Common myeloid progenitor, CD34-positive (primary cell): ENCODE measurements at places on chromosomes 12 and 14.

- peak overlapping the region; percentile 100 for H3K4me3 ChIP-seq
- H3K27ac ChIP-seq = no peak overlapping the region
- peaks cover 16% of the 10 kb centered on the region for H3K36me3 ChIP-seq
- H3K4me1 ChIP-seq = peaks cover 7% of the 10 kb centered on the region
- H3K27me3 ChIP-seq = peaks cover 5% of the 10 kb centered on the region
These were observed 2.4 kb downstream of the FOS start for GRCh38 chr14:75280831-75281653.

DNA sequence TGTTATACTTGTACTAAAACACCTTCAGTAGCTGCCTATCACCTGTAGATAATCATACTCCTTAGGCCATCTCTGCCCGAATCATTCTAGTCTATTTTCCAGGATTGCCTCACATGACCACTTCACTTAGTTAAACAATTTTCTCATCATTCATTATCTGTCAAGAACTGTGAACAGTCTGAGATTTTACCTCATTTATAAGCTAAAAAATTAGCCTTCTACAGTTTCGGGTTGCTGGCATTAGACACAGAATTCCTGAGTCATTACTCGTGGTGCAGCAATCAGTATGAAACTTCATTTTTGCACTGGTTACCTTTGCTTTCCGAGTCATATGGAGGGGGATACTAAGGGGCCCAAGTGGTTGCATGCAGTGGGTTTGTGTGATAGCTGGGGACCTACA lies 57.6 kb upstream of the OTOGL start:
- H3K4me1 ChIP-seq = peaks cover 6% of the 10 kb centered on the region
- H3K4me3 ChIP-seq = no peak overlapping the region
- H3K36me3 ChIP-seq = no peaks in the 10 kb centered on the region
- DNase-seq = no peak

GRCh38 chr14:72894623-72895378 lies 900 bp upstream of the DPF3 start:
- H3K27me3 ChIP-seq = peaks cover 39% of the 10 kb centered on the region
- H3K36me3 ChIP-seq = no peaks in the 10 kb centered on the region
- H3K4me1 ChIP-seq = peaks cover 28% of the 10 kb centered on the region
- no peak overlapping the region for H3K27ac ChIP-seq
- peak; percentile 37 for DNase-seq
- H3K4me3 ChIP-seq = peak overlapping the region; percentile 79

- no peak for DNase-seq
- peaks cover 42% of the 10 kb centered on the region for H3K36me3 ChIP-seq
- no peaks in the 10 kb centered on the region for H3K27me3 ChIP-seq
- no peak overlapping the region for H3K4me3 ChIP-seq
- H3K4me1 ChIP-seq = peaks cover 49% of the 10 kb centered on the region
These were observed 72.5 kb downstream of the LGMN start for GRCh38 chr14:92675976-92676375.

DNA sequence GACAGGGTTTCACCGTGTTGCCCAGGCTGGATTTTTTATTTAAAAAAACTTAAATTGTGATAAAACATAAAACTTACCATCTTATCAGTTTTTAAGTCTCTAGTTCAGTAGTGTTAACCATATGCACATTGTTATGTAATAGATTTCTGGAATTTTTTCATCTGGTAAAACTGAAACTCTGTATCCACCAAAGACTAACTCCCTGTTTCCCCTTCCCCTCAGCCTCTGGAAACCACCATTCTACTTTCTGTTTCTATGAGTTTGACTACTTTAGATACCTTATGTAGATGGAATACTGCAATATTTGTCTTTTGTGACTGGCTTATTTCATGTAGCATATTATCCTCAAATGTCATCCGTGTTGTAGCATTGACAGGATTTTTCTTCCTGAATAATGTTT lies 12.8 kb upstream of the PLEKHG3 start:
- no peaks in the 10 kb centered on the region for H3K36me3 ChIP-seq
- H3K27me3 ChIP-seq = no peaks in the 10 kb centered on the region
- DNase-seq = no peak

DNA sequence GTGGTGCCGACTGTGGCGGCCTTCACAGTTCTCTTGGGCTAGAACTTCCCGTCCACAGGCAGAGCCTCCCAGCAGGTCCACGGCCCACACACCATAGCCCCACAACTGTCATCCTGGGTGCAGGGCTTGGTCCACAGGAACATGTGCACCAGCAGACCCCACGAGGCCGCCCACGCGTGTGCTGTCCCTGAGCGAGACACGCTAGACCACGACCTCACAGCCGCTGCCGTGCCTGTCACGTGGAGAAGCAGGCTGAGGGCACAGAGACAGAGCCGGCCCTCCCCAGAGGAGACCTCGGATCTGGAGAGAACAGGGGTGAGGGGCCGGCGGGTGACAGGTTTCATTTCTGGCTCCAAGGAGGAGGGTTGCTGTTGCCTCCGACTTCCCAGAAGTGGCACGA lies 8.9 kb upstream of the GALNT9 start:
- peaks cover 12% of the 10 kb centered on the region for H3K4me1 ChIP-seq
- H3K27ac ChIP-seq = no peak overlapping the region
- DNase-seq = no peak
- H3K4me3 ChIP-seq = no peak overlapping the region

GRCh38 chr14:64782196-64782595 lies 78.0 kb downstream of the PLEKHG3 start:
- DNase-seq = no peak
- H3K27ac ChIP-seq = no peak overlapping the region
- no peak overlapping the region for H3K4me3 ChIP-seq
- H3K4me1 ChIP-seq = no peaks in the 10 kb centered on the region
- no peaks in the 10 kb centered on the region for H3K27me3 ChIP-seq

DNA sequence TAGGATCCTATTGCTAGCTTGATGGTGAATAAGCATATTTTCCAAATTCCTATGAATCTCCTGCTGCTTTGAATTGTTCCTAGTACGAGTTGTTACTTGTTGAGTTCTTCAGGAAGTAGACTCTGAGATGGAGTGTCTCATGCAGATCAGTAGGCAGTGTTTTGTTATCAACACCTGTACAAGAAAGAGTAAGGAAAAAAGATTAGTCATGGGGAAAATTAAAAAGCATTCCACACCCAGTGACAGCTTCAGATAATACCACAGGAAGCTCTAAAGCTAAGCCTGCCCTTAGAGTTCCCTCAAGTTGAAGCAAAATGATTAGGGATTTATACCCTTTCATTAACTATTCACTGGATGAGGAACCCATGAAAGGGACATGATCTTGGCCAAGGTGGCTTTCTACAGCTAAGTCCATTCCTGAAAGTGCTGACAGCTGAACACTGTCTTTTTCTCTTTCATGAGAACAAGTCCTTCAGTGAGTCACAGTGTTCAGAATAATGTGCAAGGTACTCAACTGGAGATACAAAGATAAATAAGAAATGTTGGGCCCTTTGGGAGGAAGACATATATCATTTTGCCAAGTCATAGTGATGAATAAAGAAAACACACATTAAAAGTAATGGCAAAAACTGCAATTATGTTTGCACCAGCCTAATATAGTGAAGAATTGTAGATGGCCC lies 49.1 kb downstream of the CCER1 start:
- no peaks in the 10 kb centered on the region for H3K27me3 ChIP-seq
- H3K4me1 ChIP-seq = no peaks in the 10 kb centered on the region
- H3K36me3 ChIP-seq = no peaks in the 10 kb centered on the region
- no peak overlapping the region for H3K4me3 ChIP-seq
- no peak for DNase-seq
- H3K27ac ChIP-seq = no peak overlapping the region

DNA sequence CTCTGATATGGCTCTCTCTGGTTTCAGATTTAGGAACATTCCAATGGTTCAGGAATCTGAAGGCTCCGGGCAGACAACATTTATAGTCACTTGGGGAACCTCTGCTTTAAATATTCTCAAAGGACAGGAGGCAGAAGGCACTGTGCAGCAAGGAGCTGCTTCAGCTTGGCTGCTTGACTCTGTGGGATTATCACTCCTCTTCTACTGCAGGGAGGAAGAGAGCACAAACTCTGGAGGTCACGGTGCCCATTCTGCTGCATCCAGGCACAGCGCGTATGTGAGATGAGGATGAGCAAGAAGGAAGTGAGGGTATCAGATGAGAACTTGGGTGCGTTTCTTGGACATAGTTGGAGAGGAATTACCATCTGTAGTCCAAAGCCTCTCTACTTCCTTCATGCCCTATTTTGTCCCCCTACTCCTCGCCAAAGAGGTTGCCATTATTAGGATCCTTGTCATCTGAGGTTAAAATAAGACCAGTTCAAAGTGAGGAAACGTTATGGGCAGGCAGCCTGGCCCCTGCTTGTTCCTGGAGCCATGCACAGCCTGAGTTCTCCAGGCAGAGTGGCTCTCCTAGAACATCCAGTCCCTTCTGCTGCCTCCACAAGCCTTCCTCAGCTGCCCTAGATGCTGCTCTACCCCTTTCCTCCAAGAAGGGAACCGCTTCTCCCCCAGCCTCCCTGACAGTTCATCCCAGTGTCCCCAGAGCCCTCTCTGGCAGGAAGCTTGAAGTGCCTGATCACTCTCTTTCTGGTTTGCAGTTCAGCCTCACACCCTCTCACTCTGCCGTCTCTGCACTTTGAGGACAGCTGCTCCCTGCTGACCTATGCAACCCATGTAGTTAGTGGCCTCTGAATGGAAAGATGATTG lies 12.5 kb downstream of the FGF6 start:
- H3K4me1 ChIP-seq = peaks cover 6% of the 10 kb centered on the region
- H3K4me3 ChIP-seq = no peak overlapping the region
- no peak for DNase-seq
- H3K27ac ChIP-seq = no peak overlapping the region
- no peaks in the 10 kb centered on the region for H3K36me3 ChIP-seq

DNA sequence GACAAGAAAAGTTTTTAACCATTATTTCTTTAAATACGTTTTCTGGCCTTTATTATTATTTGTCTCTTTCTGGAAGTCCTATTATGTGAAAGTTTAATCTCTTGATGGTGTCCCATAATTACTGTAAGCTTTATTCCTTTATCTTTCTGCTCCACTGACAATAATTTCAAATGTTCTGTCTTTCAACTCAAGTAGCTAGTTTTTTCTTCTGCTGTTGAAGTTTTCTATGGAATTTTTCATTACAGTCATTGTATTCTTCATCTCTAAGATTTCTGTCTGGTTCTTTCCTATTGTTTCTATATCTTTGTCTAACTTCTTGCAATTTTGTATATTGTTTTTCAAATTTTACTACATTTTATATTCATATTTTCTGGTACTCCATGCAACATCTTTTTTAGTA lies 173.6 kb upstream of the MGAT4C start:
- no peak overlapping the region for H3K4me3 ChIP-seq
- H3K4me1 ChIP-seq = no peaks in the 10 kb centered on the region
- H3K27me3 ChIP-seq = no peaks in the 10 kb centered on the region

- peaks cover 5% of the 10 kb centered on the region for H3K4me1 ChIP-seq
- DNase-seq = no peak
- no peaks in the 10 kb centered on the region for H3K36me3 ChIP-seq
- no peak overlapping the region for H3K4me3 ChIP-seq
- H3K27me3 ChIP-seq = no peaks in the 10 kb centered on the region
- no peak overlapping the region for H3K27ac ChIP-seq
These were observed 22.2 kb upstream of the MDM2 start for GRCh38 chr12:68785823-68786222.

DNA sequence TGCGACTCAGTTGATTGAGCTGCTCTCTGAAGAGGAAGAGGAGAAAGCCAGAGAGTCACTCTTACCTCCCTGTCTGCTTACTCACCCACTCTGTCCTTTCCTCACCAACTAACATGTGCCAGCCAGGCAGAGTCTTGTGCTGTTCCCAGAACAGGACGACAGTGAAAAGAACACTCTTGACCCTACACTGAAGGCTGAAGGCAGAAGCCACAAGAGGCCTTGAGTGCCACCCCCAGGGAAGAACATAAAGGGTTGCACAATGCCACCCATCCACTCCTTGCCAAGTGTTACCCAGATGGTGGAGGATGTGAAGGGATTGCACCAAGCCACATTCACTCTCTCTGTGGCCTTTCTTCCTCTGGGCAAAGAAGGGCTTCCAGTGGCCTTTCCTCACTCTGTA lies 12.8 kb downstream of the ABHD4 start:
- no peak for DNase-seq
- H3K27ac ChIP-seq = no peak overlapping the region

GRCh38 chr12:69437073-69437472 lies 33.1 kb upstream of the FRS2 start:
- H3K4me1 ChIP-seq = no peaks in the 10 kb centered on the region
- H3K27me3 ChIP-seq = no peaks in the 10 kb centered on the region
- no peaks in the 10 kb centered on the region for H3K36me3 ChIP-seq
- H3K4me3 ChIP-seq = no peak overlapping the region
- H3K27ac ChIP-seq = no peak overlapping the region
- DNase-seq = no peak

- no peaks in the 10 kb centered on the region for H3K27me3 ChIP-seq
- H3K4me3 ChIP-seq = no peak overlapping the region
- no peaks in the 10 kb centered on the region for H3K36me3 ChIP-seq
- no peaks in the 10 kb centered on the region for H3K4me1 ChIP-seq
- DNase-seq = no peak
- no peak overlapping the region for H3K27ac ChIP-seq
These were observed 389 bp downstream of the OR4K13 start for GRCh38 chr14:20035449-20035848.

- H3K36me3 ChIP-seq = no peaks in the 10 kb centered on the region
- H3K27ac ChIP-seq = no peak overlapping the region
- no peak overlapping the region for H3K4me3 ChIP-seq
- no peaks in the 10 kb centered on the region for H3K27me3 ChIP-seq
- H3K4me1 ChIP-seq = no peaks in the 10 kb centered on the region
These were observed 43.4 kb downstream of the PPP2R5E start for GRCh38 chr14:63499701-63500250.

GRCh38 chr14:74472601-74473000 lies 20.5 kb downstream of the NPC2 start:
- H3K4me3 ChIP-seq = no peak overlapping the region
- H3K36me3 ChIP-seq = peaks cover 5% of the 10 kb centered on the region
- no peaks in the 10 kb centered on the region for H3K27me3 ChIP-seq
- no peak overlapping the region for H3K27ac ChIP-seq
- DNase-seq = no peak

GRCh38 chr12:106223485-106224354 lies 24.1 kb downstream of the CKAP4 start:
- DNase-seq = peak; percentile 74
- H3K4me1 ChIP-seq = no peaks in the 10 kb centered on the region
- no peak overlapping the region for H3K4me3 ChIP-seq
- H3K27ac ChIP-seq = no peak overlapping the region
- H3K36me3 ChIP-seq = no peaks in the 10 kb centered on the region
- H3K27me3 ChIP-seq = no peaks in the 10 kb centered on the region

DNA sequence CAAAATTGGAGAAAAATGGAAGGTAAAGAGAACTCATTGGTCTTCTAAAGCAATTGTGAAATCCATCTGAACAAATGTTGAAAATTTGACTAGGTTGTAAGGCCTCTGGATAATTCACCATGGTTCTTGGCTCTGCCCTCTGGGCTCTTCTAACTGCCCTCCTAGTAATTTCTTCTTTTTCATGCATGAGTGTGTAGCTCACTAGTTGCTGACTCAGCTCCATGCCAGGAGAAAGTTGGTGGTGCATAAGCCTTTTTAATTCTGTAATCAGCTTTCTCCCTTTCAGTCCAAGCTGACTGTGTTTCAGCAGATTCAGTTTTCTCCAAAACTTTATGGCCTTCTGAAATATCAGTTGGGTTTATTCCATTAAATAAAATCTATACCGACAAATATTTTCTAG lies 877.8 kb upstream of the ATXN7L3B start:
- H3K4me3 ChIP-seq = no peak overlapping the region
- no peaks in the 10 kb centered on the region for H3K4me1 ChIP-seq
- H3K36me3 ChIP-seq = no peaks in the 10 kb centered on the region
- H3K27me3 ChIP-seq = no peaks in the 10 kb centered on the region

- H3K36me3 ChIP-seq = peaks cover 6% of the 10 kb centered on the region
- no peaks in the 10 kb centered on the region for H3K27me3 ChIP-seq
- peak overlapping the region; percentile 76 for H3K27ac ChIP-seq
- H3K4me3 ChIP-seq = no peak overlapping the region
- peaks cover 50% of the 10 kb centered on the region for H3K4me1 ChIP-seq
These were observed 3.4 kb downstream of the SSH1 start for GRCh38 chr12:108853981-108854446.
